Suppressor macrophage (primary cell): ENCODE measurements at places on chromosomes 2 and 18.

GRCh38 chr2:207334624-207335371 is 169.1 kb upstream of the KLF7 start:
- peak; percentile 71 for DNase-seq

- DNase-seq, result peak; percentile 37
Measured at GRCh38 chr2:105865222-105865913, 120.7 kb downstream of the NCK2 start.

DNA sequence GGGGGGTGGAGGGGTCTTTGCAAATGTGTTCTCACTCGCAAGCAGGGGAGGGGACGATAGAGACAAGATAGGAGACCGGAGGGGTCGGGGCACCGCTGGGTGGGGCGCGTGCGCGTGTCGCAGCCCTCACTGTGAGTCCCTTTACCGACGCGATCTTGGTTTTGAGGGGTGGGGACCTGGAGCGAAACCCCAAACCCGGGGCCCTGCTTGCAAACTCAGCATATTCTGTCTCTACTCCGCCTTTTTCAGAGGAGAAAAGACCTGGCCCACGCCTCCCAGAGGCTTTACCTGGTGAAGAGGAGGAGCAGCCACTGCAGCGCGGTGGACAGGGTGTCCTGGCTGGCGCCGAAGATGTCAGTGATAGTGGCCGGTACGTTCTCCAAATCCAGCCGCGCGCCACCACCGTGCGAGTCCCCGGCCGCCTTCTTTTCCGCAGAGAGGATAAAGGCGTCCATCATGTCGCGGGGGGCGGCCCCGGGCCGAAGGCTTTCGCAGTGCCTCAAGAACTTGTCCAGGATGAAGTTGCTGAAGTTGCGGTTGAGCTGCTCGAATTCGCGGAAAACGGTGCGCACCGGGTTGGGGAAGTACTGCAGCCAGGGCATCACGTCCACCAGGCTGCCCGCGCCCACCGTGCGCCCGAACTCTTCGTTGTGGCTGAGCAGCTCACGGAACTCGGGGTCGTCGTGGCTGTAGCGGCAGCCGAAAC is 1.7 kb downstream of the CYP1B1 start:
- peak; percentile 57 for DNase-seq

DNA sequence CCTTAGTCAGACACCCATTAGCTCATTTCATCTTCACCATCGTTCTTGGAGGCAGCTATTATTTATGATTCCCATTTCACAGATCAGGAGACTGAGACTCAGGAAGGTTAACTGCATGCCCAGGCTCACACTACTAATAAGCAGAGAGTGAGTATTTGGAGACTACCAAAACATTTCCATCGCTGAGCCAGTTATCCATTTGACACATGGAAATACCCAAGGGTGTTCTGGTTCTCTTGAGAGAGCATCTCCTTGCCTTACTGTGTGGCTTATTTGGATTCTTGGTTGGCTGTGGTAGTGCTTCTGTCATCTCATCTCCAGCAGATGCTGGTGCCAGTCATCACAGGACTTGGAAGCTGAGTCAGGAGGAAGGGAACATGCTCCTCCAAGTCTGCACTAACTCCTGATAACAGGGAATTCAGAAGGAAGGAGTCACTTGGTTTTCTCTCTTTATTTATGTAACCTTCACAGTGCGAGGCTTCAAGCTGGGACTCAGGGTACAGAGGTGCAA is 55.2 kb downstream of the RASGRP3 start:
- DNase-seq, result no peak

- no peak for DNase-seq
Measured at GRCh38 chr2:218067523-218067922, 1.5 kb upstream of the RUFY4 start.

GRCh38 chr2:217856871-217857270 is 145.9 kb downstream of the TNS1 start:
- DNase-seq, result no peak

- no peak for DNase-seq
Measured at GRCh38 chr2:118148133-118148532, 59.9 kb downstream of the INSIG2 start.

GRCh38 chr2:184767059-184767458 is 168.7 kb downstream of the ZNF804A start:
- peak; percentile 7 for DNase-seq

DNA sequence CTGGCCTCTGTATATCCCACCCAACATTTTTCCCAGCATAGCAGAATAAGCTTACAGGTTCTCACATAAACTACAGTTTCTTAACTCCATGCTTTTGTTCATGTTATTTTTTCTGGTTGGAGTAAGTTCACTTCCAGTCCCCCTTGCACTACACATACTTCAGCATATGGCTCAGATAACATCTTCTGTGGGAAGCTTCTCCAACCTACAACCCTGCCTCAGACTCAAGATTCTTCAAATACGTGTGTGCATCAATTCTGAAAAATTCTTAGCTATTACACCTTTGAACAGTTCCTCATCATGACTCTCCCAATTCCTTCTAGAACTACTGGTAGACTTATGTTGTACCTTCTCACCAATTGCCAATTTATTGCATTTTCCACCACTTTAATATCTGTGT is 7.5 kb upstream of the CPLX4 start:
- no peak for DNase-seq

DNA sequence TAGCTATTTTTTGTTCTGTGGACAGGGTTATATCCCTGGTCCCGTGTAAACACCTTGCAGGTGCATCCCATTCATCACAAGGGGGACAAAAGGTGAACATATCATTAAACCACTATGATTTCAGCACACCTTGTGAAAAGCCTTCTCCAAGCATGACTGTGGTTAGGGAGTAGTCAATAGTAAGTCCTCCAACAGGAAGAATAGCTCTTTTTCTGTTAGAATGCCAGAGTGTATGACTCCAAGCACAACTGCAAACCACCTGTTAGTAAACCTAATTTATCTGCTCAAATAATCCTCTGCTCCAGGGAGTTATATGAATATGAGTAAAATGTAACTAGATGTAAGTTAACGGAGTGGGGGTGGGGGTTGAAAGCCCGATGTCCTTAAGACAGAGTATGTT is 240.5 kb downstream of the AGPS start:
- DNase-seq, result no peak

DNA sequence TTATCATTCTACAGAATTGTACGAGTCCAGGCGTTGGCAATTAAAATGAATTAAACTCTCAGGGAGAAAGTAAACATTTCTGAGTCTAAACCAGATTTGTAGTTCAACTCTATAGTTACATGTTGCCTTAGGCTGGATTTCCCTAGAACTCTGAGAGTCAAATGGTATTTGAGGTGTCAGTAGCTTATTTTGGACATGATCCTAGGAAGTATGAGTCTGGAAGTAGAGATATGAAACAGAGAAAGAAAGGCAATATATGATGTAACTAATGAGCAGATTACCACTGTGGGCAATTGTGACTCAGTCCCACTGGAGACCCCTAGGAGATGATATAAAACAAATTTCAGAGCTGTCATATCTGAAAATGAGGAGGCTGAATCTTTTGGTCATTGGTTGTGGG is 199.1 kb upstream of the UBE2E3 start:
- DNase-seq, result no peak

GRCh38 chr2:188627471-188627870 is 335.8 kb downstream of the GULP1 start:
- DNase-seq, result no peak

DNA sequence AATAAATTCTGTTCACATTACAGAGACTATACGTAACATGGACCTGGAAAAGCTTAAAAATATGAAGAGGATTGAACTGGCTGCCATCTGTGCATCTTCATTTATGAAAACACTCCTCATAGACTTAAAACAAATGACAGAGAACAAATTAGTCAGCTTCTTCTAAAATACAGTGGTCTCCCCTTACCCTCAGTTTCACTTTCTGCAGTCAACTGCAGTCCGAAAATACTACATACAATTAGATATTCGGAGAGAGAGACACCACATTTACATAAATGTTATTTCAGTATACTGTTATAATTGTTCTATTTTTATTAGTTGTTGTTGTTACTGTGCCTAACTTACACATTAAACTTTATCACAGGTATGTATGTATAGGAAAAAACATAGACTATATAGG is 6.5 kb downstream of the RNF103 start:
- no peak for DNase-seq

GRCh38 chr2:119233326-119234020 is 9.8 kb downstream of the STEAP3 start:
- no peak for DNase-seq
